ENCODE measurements at places on chromosomes 13 and 19.

- DNase-seq = no peak
These were observed 66.4 kb downstream of the KLF12 start for GRCh38 chr13:74067818-74068217.

DNA sequence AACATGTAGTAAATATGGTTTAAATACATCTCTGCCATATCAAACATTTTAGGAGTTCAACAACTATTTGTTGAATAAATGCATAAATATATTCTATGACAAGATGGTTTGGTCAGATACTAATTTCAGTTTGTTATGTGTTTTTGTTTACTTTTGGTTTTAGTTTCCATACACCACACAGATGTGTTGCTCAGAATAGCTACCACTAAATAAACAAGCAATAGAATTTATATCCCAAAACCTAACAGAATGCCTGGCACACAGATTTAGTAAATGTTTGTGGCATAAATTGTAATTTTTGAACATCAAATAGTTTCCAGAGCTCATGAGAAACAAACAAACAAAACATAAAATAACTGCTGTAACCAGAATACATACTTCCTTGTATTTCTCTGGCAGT is 126.8 kb upstream of the ATXN8OS start:
- no peak for DNase-seq

- no peak for DNase-seq
These were observed 18.3 kb downstream of the UQCRFS1 start for GRCh38 chr19:29194658-29195057.

DNA sequence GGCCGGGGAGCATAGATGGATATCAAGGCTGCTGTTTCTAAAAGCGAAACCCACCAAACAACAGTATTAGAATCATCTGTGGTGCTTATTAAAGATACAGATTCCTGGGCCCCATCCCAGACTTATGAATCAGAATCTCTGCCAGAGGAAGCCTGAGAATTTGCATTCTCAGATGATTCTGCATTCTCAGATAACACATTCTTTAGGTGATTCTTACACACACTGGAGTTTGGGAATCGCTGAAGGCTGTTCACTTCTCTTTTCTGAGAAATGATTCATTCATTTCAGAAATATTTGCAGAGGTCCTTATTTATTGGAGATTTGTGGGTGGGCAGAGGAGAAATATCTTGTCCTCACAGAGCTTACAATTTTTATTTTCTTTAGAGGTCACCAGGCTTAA is 24.4 kb downstream of the ALOX5AP start:
- no peak for DNase-seq

GRCh38 chr19:53870485-53870844 is 2.8 kb downstream of the MYADM start:
- peak; percentile 97 for DNase-seq
